Stimulated activated CD4-positive, alpha-beta T cell treated with anti-CD3 and anti-CD28 coated beads, Interleukin-1b, Interleukin-23, amount 100 ng/mL, for 24 hours (primary cell): ENCODE measurements at places on chromosomes 4 and X.

DNA sequence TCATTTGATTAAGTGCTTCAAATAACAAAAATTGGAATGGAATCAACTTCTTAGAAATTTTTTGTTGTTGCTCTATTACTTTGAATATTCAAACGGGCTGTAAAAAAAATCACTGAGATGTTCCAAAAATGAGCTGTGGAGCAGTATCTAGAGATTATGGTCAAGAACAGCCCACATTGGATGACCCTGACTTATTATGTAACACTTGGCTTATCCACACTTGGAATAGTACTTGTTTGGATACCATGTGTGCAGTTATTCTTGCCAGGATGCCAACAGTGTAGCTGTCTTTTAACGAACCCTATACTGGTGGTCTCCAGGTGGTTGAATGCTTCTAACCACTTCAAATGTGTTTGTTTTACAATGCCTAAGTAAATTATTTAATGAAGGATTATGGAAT lies 64.9 kb upstream of the CAMK2D start:
- no peak for DNase-seq

DNA sequence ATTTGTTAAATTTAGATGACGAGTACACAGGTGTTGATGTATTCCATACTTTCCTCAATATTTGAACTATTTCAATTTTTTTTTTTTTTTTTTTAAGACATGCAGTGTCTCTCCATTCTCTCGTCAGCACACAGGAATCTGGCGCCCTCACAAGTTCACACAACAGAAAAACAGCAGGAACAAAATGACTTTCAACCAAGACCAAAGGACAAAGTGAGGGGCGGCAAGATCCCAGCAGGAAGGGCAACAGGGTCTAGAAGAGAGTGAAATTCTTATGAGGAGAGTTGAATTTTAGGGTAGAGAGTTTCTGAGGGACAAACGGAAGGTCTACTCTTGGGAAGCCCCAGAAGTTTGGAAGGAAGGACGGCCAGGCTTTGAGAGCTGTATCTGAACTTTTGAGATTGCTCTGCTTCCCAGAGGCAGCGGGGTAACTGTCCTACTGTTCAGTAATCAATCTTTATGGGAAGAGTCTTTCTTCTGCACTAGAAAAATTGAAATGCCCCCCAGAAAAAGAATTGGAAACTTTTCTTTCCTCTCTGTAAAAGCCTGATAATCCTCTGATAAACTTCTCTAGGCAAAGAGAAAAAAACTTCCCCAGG lies 760.2 kb downstream of the RAB28 start:
- DNase-seq, result no peak

DNA sequence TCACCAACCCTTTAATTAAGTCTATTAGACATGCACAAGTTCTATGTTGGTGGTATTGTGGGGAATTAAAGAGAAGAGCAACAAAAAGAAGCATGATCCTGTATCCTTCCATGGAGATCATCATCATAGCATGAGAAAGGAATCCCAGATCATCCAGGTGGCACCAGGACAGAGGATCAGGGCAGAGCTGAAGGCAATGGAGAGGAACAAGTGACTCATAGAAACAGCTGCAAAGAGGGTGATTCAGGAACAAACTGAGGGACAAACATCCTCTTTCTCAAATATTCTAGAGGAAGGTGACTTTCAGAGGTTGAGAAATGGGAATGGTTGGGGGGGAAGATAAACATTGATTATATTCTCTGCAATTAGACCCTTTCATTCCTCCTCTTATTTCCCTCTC lies 105.5 kb upstream of the OTUD4 start:
- DNase-seq, result no peak

GRCh38 chr4:139234253-139234652 lies 45.8 kb downstream of the MGARP start:
- DNase-seq, result no peak
